Right atrium auricular region (tissue), 2 donors: ENCODE measurements at places on chromosomes 16 and 17.
A peak's percentile ranks its signal among the peaks of the same experiment; 100 is the strongest.

DNA sequence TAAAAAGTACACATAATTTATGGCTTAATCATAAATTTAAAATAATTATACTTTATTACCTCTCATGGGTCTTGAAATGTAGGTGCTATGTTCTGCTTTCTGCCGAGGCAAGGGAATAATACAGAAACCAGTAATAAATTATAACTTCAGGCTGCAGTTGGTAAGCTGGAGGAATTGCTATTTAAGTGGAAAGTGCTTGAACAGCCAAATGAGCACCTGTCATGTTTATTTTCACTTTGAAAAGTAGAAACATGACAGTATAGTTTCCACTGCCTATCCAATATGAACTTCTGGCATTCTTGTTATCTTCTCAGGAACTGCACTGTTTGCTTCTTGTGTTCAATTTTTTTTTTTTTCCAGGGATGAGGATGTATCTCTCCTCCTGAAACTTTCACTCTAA lies 146.0 kb downstream of the FTO start:
- DNase-seq = no peak

DNA sequence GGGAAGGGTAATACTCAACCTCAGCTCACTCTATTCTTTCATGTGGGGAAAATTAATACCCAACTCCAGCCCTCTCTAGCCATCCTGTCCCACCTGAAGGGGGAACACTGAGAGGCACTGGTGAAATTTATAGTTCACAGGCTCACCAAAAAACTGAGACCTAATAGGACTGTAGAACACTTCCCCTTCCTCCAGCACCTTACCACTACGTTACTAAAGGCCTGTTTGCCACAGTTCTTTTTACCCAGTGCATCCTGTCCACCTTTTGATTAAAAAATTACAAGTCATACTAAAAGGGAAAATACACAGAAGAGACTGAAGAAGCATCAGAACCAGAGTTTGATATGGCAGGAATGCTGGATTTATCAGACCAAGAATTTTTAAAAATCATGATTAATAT lies 26.0 kb downstream of the DHRS7B start:
- no peak for DNase-seq

DNA sequence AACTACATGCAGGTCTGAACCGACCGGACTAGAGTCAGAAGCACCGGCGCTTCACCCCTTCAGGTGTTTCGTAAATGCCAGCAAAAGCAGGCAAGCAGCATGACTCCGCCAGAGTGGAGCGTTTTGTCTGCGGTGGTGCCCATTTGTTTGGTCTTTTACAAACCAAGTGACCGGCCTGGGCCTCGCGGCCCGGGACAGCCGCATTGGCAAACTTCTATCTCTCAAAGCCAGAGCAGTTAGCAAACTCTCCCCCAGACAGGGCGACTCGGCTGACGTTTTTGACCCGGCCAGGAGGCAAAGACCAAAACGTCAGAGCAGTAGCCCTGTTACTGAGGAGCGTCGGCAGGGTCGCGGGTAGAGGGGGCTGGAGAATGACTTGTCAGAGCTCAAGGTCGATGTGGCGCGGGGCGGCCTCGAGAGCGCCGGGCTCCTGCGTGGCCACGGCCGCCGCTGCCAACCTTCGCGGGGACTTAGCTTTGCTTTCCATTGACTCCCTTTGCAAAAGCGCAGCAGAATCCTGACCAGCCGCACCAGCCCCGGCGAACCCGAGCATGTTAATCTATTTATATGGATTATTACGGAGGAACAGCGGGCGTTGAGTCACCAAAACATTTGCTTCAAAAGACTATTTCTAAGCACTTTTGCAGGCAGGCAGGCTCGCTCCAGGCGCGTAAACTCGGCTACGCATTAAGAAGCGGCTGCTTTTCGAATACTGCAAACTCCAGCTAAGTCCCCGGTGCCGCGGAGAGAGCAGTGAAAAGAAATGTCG lies 763 bp upstream of the SOX9 start:
- peak; percentile 85 for DNase-seq

- DNase-seq = no peak
Observed at GRCh38 chr17:61000911-61001310, 323.3 kb downstream of the BCAS3 start.

GRCh38 chr17:17088541-17089525 lies 46.6 kb downstream of the MPRIP start:
- no peak for DNase-seq

- DNase-seq = no peak
Observed at GRCh38 chr16:23222929-23223328, 40.4 kb downstream of the SCNN1G start.

DNA sequence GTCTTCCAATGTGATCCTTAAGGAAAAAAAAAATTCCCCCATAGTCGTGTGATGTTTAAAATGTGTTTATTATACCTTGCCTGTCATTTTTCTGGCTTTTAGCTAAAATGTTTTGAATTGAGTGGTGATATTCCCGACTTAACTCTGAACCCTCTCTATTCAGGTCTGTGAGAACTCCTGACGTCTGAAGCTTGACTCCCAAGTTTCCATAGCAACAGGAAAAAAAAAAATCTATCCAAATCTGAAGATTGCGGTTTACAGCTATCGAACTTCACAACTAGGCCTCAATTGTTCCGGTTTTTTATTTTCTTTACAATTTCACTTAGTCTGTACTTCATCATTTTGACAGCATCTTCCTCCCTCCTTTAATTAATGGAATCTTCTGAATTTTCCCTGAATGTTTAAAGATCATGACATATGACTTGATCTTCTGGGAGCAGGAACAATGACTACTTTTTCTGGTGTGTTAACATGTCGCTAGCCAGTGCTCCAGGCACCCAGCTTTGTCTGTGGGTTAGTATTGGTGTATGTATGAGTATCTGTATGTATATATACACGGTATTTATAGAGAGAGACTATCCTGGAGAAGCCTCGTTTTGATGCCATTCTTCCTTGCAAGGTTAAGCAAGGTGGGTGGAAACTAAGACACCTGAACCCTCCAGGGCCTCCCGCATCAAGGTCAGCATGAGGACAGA lies 12.8 kb upstream of the HSBP1 start:
- no peak for DNase-seq

DNA sequence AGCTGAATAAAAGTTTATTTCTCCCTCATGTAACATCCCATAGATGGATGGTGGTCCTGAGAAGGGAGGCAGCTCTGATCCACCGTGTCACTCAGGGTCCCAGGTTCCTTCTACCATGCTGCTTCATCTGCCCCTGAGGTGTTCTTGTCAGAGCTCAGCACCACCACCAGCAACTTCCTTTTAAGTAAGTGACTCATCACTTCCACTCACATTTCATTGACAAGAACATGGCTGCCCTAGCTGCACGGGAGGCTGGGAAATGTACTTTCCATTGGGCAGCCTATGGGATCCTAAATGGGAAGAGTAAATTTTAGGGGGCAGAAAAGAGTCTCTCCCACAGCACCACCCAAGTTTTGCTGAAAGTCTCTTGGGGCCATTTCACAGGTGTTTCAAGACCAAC lies 134.7 kb downstream of the USP31 start:
- DNase-seq = no peak

DNA sequence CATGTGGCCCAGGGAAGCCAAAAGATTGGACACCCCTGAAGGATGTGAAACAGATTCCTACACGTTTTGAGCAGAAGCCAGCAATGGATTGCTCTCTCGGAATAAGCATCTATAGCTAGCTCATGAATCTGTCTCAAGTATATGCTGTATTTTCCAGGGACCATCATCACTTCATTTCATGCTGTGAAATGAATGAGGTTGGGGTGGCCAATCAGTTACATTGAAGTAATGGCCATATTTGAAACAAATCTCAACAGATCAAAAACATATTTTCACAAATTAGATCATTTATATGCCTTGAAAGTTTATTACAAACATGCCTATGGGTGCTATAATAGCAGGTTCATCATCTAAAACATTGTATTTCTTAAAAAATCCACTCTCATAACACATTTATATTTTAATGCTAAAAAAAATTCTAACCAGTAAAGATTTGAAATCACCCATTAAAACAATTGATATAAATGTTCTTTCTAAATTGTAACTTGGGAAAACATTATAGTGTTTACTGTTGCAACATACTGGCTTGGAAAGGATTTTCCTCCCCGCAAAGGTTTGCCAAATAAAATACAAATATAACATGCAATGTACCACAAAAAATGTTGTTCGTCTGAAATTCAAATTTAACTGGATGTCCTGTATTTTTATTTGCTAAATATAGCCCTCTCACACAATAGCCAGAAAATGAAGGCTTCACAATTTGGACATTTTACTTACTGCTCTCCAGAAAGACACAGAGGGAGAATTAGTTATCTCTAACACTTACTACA lies 743.6 kb downstream of the KCNJ2 start:
- DNase-seq = no peak

GRCh38 chr17:40615068-40615840 lies 32.4 kb downstream of the SMARCE1 start:
- no peak for DNase-seq

- no peak for DNase-seq
Observed at GRCh38 chr17:36136439-36136838, 32.8 kb downstream of the CCL4 start.

DNA sequence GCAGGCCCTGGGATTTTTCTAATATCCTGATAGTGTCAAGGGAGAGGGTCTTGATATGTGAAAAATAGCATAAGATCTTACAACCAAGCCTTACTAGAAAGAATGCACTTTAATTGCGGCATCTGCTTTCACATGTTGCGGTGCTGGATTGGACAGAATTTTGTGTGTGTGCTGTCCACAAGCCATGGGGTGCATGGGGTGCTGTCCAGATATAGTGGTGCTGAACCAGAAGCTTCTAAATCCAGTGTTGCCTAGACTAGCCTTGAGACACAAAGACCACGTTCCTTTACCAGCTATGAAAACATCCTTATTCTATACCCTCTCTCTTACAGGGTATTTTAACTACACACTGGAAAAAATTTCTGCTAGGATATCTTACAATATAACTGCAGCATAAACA lies 244.0 kb downstream of the TMEM114 start:
- no peak for DNase-seq

GRCh38 chr17:67025216-67025792 lies 19.1 kb upstream of the CACNG1 start:
- DNase-seq = no peak

DNA sequence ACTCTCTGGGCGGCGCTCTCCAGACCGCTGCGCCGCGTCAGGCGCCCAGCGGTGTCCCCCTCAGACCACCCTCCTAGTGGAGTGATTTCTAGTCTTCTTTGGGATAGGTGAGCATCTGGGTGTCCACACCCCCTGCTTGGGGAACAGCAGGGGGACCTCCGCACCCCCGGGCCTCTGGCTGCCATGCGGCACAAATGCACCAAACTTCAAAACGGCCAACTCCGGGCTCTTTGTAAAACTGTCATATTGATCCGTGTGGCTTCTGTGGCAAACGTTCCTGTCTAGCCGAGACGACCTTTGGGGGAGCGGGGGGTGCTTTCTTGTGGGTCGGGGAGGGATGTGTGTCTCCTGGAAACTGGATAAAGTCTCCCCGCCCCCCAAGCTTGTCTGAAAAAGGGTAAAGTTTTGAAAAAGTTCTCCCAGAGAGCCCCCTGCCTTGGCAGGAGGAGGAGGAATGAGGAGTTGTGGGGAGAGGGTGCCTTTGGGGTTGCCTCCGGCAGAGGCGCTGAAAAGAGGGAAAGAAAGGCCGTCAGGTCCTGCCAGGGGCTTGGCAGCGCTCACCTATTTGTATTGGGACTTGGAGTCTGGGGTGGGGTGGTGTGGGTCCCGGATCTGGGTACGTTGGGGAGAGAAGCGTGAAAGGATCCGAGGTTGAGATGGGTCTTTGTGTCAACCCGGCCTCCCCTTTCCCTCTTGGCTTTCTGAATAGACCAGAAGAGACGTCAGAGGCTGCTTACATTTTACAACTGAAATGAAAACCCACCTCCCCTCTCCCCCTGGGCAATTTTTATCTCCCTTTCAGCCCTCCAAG lies 2.2 kb upstream of the CHD3 start:
- peak; percentile 61 for DNase-seq

GRCh38 chr16:30787613-30788378 lies 791 bp upstream of the ZNF629 start:
- no peak for DNase-seq

GRCh38 chr17:7383742-7384488 lies 3.0 kb downstream of the TNK1 start:
- no peak for DNase-seq

- no peak for DNase-seq
Observed at GRCh38 chr16:69555437-69555836, 10.3 kb upstream of the NFAT5 start.

DNA sequence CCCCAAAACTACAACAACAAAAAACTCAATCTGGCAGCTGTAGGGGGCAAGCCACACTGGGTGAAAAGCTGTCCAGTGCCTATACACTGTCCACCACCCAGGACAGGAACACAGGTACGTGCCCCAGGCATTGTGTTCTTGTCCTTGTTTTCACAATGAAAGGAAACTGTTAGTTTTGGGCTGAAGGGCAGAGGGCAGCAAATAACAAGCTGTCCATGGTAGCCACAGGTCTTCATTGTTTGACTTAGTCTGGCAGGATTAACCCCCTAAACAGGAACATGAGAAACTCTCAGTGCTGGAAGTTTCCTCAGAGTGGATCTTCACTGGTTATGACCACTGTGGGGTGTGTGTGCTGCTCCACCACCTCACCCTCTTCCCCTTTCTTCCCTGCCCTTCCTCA lies 224.6 kb upstream of the N4BP1 start:
- DNase-seq = no peak

DNA sequence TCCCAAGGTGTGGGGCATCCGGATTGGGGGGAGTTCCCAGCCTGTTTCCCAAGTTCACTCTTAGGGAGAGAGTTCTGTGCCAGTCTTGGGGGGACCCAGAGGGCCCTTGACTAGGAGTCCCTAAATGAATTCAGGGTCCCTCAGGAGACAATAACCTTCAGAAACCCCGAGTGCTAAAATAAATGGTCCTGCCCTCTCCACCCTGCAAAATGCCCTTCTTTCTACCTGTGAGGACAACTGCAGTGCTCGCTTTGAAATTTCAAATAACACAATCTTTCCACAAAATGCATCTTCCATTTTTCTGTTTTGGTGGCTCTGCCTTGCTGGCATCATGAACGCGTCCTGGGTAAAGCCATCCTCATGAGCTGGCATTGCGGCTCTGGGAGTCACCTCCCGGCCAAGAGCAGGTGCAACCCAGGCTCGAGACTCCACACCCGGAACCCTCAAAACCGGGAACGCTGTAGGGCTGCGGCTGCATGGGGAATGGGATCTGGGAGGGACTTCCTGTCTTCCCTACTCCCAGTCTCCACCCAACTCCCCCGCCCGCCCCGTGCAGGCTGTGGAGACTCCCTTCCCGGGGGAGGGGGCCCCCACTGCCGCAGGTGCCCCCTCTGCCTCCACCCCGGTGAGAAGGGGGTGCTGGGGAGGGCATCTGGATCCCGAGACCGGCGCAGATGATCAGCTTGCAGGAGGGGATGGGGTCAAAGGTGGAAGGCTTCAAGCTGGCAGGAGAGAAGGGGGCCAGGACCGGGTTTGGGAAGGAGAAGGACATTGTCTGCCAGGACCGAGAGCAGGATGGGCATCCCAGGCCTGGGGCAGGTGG lies at the start of gene ZNF205:
Gene ZNF205 (plus strand): TSS at position 529 of the 823 bp plus-strand sequence. CDS start 845 bp downstream, outside the sequence.
- DNase-seq = peak; percentile 74

GRCh38 chr16:19239511-19240155 lies 45.9 kb upstream of the CLEC19A start:
- no peak for DNase-seq
